ENCODE measurements at places on chromosomes 16 and 17.

DNA sequence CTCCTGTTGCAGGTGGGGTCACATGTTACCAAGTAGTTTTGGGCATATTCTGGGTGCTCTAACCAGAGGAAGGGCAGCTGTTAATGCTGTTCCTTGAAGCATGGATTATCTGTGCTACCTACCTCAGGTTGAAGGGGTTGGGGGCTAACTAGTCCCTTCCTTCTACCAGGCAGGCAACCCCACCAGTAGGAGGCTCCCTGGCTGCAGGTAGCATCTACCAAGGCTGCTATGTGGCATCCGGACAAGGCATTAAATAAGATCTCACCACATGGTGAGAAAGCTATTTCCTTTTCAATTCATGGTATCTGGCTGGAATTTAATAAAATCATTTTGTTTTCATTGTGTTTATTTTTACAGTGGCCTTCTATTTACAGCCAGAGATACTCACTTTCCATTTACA lies 62.5 kb downstream of the CACNG3 start:
- no peak for DNase-seq

DNA sequence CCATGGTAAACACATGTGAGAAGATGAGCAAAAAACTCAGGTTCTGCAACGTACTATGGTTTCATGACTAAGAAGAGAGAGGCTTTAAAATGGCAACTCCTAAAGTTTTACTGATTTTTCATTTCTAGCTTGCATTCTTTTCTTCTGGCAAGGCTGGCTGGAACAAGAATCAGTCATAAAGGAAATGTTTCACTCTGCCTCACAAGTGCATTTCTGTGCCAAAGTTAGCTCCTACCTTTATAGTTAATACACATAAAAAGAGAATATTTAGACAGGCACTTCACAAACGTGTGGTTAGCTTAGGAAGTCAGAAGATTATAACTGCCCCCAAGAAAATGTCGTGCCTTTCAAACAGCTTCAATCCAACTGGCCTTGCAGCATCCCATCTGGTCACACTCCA lies 417.1 kb upstream of the CDH11 start:
- DNase-seq: no peak

- no peak for DNase-seq
These were observed 17.6 kb downstream of the SPAG9 start for GRCh38 chr17:51103050-51103449.

DNA sequence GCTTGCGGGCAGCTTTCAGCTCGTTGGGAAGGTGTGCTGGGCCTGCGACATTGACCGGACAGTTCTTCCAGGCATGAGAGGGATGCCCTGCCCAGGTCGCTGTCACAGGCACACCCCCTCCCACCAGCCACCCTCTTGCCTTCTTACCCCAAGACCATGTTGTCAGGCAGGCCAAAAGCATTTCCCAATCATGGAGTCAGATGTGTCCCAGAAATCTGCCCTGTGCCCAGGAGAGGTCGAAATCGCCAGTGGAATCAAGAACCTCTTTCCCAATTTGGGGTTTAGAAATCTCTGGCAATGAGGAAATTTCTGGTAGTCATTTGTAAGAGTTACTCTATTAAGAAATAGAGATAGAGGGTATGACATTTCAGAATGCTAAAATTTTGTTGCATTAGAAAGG lies 177.1 kb downstream of the RAB11FIP4 start:
- DNase-seq: no peak

DNA sequence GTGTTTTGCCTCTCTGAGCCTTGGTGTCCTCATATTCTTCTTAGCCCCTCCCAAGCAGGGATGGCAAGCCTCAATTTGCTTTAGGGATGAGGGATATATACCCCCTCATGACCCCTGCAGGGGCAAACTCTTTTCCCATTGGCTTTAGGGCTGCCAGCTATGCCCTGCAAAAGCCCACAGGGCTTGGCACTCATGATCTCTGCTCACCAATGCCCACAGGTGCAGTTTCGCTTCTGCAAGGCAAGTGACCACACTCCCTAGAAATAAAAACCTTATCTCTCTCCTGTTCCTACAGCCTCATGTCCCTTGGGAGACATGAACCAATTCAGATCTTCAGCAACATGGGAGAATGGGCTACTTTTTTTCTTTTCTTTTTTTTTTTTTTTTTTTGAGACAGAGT lies 8.8 kb downstream of the BEAN1 start:
- no peak for DNase-seq
